Stimulated activated CD4-positive, alpha-beta T cell treated with anti-CD3 and anti-CD28 coated beads, Interleukin-1b, Interleukin-23, amount 100 ng/mL, for 1 hour (primary cell): ENCODE measurements at places on chromosomes 6 and 20.

GRCh38 chr6:33983721-33984465 is 162.0 kb downstream of the GRM4 start:
- DNase-seq = no peak

DNA sequence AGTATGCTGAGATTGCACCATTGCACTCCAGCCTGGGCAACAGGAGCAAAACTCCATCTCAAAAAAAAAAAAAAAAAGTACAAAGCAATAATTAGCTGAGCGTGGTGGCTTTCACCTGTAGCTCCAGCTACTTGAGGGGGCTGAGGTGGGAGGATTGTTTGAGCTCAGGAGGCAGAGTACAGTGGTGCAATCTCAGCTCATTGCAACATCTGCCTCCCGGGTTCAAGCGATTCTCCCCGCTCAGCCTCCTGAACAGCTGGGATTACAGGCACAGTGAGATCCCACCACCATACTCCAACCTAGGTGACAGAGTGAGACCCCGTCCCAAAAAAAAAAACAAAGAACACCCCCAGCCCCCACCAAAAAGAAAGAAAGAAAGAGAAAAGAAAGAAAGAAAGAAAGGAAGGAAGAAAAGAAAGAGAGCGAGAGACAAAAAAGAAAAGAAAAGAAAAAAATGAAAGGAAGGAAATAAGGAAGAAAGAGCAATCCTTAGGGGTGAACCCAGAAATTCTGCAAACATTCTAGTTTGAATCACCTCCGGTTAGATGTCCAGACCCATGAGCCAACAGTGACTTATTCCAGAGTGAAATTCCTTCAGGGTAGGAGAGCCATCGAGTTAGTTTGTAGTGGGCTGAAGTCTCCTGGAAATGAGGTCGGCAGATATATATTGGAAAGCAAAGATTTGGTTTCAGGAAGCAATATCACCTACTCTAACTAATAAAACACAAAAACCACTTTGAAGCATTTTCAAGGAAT is 3.2 kb upstream of the RIPOR3 start:
- DNase-seq = no peak

- DNase-seq = no peak
Measured at GRCh38 chr6:18100296-18100695, 22.2 kb downstream of the NHLRC1 start.

GRCh38 chr6:112482373-112482772 is 135.2 kb downstream of the RFPL4B start:
- DNase-seq = no peak

- DNase-seq = no peak
Measured at GRCh38 chr20:7214081-7214740, 446.7 kb downstream of the BMP2 start.

GRCh38 chr6:53702316-53702715 is 36.8 kb upstream of the KLHL31 start:
- no peak for DNase-seq

- DNase-seq = no peak
Measured at GRCh38 chr6:52566201-52566600, 10.7 kb downstream of the TRAM2 start.

DNA sequence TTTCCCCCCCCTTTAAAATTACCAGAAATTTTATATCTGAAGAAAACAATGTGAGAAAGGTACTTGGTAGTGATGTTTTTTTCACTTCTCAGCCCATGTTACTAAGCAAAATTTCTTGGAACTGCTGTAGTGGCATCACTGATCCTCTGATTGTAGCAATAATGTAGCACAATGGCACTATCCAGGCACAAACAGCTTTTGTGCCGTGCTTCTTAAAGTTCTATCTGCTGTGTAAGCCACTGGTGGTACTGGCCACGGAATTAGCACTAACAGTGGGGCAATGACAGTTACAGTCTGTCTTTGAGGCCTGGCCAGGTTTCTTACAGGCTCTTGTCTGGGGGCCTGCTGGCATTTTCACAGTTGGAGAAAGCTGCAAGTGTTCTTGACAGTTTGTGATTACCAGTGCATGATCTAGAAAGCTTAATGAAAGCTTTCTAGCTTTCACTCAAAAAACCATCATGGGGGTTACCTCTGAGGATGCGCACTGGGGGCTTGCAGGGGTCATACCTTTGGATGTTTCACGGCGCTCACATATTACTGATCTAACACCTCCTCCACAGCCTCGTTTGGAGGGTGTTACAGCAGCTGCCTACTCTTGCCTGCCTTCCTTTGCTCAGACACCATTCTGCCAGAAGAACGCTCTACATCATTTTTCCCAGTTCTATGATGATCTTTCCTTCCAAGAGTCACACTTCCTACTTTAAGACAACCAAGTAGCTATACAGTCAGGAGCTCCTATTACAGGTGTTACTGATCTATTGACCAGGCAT is 58.4 kb upstream of the ARMH2 start:
- no peak for DNase-seq

DNA sequence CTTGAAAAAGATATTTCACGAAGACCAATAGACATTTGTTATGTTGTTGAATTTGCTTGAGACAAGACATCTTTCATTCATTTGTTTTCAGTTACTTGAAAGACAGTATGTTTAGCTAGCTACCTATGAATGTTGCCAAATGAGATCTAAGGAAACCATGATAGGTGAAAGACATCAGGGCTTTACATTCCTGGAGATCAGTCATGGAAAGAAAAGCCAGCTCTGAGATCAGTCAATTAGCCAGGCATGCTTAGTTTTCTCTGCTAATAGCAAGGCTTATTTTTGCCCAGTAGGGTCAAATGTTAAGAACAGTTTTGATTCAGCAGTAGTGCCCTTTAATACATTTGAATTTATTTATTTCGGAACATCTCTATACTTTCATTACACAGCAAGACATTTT is 116.5 kb upstream of the EDN1 start:
- no peak for DNase-seq
